ENCODE measurements at places on chromosomes 4 and X.

DNA sequence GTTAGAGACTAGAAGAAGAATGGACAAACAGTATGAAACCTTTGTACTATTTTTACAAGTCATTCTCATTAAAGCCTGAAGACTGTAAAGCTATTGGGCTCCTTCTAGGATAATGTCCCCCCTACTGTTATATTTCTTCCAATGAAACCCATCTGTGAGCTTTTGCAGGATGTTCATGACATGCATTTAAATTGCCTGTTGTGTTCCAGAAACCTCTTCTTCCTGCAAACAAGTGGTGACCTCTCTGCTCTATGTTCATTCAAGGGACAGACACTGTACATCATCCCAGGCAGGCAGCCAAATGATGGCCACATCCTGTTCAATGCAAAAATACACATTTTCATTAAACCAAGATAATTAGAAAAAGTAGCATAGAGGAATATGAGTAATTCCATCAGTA lies 128.0 kb downstream of the C4orf33 start:
- no peak for DNase-seq

DNA sequence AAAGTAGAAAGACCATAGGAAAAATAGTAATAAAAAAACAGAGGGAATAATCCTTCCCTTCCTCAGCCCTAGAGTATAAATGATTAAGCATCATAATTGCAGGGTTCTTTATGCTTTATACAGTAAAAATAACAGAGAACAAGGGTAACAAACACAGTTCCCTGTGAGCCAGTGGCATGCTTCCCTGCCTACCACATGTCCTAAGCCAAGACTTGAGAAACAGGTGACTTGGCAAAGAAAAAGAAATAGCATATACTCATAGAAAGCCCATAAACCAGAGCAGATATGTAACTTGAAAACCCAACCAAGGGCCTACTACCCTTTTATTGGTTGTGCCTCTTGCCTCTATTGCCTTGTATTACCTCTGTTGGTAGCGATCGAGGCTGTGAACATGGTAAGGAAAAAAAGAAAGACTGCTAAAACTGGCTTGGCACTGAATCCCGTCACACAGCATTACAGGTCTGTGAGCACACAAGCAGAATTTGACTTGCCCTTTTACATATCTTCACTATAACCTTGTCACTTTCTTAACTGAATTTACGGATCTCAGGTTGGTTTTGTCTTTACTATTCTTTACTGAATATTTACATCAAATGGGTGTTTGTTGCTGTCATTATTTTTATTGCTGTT lies 30.9 kb upstream of the MYOZ2 start:
- no peak for DNase-seq

DNA sequence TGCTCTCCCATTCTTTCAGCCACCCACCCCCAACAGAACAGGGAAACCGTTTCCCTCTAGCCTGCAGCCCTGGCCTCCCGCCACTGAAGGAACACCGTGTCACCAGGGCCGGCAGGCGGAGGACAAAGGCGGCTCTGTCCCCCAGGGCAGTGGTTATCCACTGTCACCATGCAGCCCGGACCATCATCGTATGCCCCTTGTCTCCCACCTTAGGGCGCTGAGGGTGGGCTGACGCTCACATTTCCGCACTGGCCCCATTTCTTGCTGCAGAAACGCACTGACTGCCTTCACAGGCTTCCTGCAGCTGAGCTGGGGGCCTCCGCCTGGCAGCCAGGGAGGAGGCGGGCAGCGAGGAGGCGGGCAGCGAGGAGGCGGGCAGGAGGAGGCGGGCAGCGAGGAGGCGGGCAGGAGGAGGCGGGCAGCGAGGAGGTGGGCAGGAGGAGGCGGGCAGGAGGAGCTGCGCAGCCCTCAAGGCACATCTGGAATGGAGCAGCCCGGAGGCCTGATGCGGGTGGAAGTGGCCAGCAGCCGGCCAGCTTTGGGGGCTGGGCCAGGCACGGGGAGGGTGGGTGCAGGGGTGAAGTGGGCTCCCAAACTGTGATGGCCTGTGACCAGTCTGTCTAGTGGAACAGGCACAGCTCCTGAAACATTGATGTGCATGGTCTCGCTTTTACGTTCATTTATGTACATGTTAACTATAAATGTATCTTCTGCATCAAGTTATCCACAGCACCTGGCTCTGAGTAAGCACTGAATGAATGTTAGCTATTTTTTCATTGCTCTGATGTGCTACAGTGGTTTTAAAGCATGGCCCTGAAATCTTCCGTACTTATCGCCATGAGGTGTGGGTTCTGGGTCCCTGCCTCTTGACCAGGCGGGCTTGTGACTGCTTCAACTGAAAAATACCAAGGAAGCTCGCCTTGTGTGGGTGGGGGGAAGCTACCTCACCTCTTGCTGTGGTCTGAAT lies 20.6 kb upstream of the KIAA0232 start:
- DNase-seq: no peak

DNA sequence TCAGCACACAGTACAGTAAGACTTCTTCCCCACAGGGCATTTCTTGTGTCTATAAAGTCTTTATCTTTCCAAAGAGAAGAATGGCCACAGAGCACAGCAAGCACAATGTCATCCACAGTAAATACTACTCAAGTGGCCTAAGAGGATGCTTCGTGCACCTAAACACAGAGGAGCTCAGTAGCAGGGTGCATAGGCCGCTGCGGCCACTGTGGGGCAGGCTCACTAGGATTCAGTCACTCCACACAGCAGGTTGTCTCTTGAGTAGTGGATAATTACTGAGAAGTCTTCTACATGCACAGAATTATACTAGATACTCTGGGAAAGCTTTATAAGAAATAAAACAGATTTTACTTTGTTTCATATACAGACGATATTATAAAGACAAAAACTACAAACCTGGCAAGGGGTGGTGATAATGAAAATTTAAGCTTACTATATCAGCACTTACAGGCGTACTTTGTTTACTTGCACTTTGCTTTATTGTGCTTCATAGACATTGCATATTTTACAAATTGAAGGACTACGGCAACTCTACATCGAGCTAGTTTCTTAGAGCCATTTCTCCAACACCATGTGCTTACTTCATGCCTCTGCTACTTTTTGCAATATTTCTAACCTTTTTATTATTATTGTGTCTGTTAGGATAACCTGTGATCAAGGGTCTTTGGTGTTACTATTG lies 78.5 kb downstream of the PRDM5 start:
- no peak for DNase-seq

DNA sequence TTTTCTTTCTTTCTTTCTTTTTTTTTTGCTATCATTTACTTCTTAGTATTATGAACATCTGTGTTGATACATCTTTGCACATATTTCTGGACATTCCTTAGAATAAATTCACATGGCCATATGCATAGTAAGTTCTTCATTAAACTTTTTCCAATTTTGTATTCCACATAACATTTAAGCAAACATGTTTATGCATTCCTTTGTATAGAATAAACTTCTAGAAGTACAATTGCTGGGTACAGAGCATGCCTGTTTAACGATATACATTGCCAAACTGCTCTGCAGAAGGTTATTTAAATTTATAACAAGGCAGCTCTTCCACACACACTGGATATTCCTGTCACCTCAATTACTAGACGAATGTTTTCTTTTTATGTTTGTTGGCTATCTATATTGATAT lies 36.0 kb upstream of the STIM2 start:
- no peak for DNase-seq
